A549 treated with ZK216348 at 1 μM for 4 hours (cell line): ENCODE measurements at places on chromosomes 7 and 10. TPM values are rescaled to one million over a fixed set of nuclear protein-coding genes. Genes with fewer than 3 reads are reported as not detected.

CALHM1 gene
- total RNA-seq, result not detected in 5 replicates

DENND11 gene
- 4.9 to 7.3 TPM (median 6.6 TPM) in 5 replicates for total RNA-seq

PLEKHS1 gene
- total RNA-seq, result 0.04 to 0.12 TPM (median 0.09 TPM) in 3 of 5 replicates, not detected in the others

SGCE gene
- 45.5 to 56.0 TPM (median 50.1 TPM) in 5 replicates for total RNA-seq

VAX1 gene
- total RNA-seq, result 1.3 to 1.6 TPM (median 1.4 TPM) in 5 replicates

ZNF804B gene
- total RNA-seq, result not detected in 5 replicates
